ENCODE measurements at places on chromosomes 4 and X.

DNA sequence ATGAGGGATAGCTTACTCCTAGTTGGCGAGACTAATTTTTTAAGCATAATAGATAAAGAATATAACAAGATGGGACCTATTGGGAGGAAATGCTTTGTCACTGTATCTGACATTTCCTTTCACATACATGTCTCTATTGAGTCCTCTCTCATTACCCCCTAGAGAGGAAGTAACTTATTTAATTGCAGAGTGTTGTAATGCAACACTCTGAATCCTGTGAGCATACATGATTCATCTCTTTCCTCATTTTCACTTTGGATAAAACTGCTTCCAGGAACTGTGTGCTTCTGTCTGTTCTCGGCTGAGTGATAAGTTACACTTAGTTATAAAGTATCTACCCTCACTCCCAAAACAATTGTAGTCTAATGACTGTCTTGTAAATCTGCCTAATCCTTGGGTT lies 266.1 kb upstream of the ANXA10 start:
- DNase-seq = no peak

GRCh38 chr4:190014771-190015537 lies 12.1 kb downstream of the FRG2 start:
- DNase-seq = peak; percentile 27

GRCh38 chrX:24392709-24393108 lies 32.3 kb downstream of the SUPT20HL1 start:
- DNase-seq = peak; percentile 4

DNA sequence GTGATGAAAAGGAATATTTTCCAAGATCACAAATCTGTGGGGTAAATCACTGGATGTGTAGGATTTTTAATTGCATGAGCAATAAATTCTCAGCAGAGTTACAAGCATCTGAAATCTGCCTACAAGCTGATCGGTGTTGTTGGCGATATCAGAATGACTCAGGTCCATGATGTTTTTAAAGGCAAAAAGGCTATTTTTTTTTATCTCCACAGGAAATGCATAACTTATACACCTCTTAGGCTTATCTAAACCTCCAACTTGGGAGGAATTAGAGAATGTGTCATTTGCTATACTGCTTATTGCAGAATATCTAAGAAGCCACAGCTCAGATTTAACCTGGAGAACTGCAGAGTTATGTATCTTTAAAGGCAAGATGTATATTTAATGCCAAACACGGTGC lies 61.6 kb downstream of the KIT start:
- peak; percentile 42 for DNase-seq

GRCh38 chr4:155629956-155630355 lies 36.7 kb upstream of the GUCY1A1 start:
- DNase-seq = peak; percentile 74

GRCh38 chr4:87118421-87118820 lies 102.0 kb downstream of the KLHL8 start:
- no peak for DNase-seq

DNA sequence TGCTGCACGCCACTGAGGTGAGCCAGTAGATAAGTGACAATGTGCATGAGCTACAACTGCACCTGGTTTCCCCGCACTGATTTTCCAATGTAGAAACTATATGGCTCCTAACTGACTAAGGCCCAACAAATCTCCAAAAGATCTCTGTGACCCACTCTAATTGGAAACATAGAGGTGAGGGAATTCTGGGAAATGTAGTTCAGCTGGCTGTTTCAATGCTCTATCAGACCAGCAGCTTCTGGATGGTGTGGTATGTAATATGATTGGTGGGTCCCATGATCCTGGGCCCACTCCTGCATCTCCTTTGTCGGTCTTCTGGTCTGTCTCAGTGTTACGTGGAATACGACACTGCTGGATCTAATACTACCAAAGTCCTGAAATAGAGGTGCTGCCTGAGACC lies 18.6 kb downstream of the CCDC160 start:
- no peak for DNase-seq

GRCh38 chrX:43349363-43349762 lies 306.7 kb upstream of the MAOA start:
- DNase-seq = peak; percentile 24

GRCh38 chrX:148661035-148661434 lies 160.6 kb downstream of the AFF2 start:
- no peak for DNase-seq

GRCh38 chrX:119648421-119648775 lies 42.2 kb upstream of the NKRF start:
- DNase-seq = peak; percentile 40

GRCh38 chrX:133987188-133987587 lies 1.8 kb upstream of the GPC3 start:
- no peak for DNase-seq

DNA sequence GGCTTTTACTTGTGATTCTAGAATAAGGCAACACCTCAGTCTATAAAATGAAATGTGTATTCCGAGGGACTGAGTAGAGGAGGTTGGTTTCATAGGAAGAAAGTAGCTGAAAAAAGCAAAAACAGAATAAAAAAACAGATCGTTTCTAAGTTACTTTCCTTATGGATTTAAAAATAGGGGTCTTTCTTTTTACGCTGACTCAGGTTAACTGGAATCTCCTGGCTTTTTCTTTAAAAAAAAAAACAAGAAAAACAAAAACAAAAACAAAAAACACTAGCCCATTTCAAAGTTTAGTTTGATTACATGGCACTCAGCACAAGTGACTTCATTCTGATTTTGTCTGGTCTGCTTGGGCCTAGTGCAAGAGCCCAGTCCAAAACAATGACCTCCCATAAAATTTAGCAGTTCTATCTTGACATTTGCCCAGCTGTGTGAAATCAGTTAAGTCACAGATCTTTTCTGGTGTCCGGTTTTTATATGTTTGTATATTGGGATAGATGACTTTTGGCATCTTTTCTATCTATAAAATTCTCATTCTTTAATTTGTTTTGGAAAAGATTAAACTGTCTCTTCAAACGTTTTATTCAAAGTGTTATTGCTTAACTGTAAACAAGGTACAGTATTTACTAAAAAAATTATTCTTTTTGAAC lies 222.7 kb upstream of the HTR2C start:
- DNase-seq = no peak

DNA sequence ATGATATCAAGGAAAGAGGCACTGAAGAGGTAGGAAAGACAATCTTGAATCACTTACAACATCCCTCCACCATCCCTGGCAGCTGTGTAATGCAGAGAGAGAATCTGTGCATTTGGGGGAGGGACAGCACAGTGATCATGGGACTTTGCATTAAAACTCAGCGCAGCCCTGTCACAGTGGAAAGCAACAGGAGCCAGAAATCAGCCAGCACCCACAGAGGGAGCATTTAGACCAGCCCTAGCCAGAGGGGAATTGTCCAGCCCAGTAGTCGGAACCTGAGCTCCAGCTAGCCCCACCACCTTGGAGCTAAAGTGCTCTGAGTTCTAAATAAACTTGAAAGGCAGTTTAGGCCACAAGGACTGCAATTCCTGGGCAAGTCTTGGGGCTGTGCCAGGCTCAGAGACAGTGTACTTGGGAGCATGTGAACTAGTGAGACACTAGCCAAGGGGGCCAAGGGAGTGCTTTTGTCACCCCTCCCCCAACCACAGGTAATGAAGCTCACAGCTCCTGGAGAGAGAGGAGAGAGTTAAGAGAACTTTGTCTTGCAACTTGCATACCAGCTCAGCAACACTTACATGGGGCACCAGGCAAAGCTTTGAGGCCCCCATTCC lies 83.9 kb upstream of the FAM241A start:
- no peak for DNase-seq

GRCh38 chr4:143360838-143361625 lies 24.4 kb downstream of the GAB1 start:
- peak; percentile 57 for DNase-seq

DNA sequence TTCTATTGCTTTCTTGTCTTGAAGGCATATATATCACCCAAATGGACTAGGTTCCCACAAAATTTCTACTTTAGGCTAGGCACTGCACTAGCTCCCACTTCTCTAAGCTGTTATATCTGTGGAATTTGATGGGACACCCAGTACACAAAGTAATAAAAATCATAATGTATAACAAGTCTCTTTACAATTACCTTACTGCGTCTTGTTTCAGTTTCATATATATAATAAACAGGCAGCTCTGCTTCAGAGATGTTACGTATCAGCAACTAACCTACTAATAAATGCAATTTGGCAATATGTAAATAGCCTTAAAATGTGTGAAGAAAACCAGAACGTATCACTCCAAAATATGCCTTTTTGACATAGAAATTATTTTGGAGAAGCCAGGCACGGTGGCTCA lies 42.0 kb upstream of the UGDH start:
- DNase-seq = no peak

GRCh38 chr4:143489106-143489505 lies 24.4 kb upstream of the SMARCA5 start:
- DNase-seq = peak; percentile 27

DNA sequence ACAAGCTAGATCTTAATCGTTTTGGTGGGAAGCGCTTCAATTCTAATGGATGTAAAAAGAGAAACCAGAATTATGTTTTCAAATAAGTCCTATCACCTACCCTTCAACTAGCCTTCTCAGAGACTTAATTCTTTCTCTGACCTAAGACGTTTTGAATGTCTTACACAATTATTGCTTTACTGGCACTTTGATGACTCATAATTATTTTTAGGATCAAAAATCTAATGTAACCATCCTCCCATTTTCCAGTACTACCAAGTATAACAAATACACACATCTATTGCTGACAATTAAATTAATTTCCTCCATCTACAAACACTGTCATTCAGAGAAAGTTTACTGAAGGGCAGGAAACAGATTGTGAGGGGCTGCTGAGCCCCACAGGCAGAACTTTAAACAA lies 108.6 kb downstream of the PPP3CA start:
- peak; percentile 62 for DNase-seq

- no peak for DNase-seq
Measured at GRCh38 chrX:16120431-16120830, 2.9 kb upstream of the GRPR start.

GRCh38 chr4:165070560-165070959 lies 16.9 kb downstream of the TRIM75 start:
- no peak for DNase-seq

- DNase-seq = no peak
Measured at GRCh38 chrX:23790155-23790497, 7.2 kb downstream of the SAT1 start.

DNA sequence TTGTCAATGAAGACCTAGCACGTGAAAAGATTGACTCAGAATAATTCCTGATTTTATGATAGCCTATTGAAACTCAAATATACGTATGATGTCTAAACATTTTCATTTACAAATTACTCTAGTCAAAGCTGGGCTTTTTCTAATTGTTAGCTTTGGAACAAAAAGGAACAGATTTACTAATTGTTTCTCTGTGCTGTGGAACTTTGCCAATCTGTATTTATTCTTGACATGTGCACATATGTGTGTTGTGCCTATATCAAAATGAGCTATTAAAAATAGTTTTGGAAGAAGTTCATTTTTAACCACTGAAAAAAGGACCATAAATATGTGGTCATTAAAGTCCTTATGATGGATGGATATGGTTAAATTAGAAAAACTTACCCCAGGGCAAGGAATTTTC lies 85.4 kb upstream of the PACRGL start:
- peak; percentile 49 for DNase-seq

GRCh38 chrX:37786624-37787422 lies 7.0 kb downstream of the CYBB start:
- DNase-seq = no peak

DNA sequence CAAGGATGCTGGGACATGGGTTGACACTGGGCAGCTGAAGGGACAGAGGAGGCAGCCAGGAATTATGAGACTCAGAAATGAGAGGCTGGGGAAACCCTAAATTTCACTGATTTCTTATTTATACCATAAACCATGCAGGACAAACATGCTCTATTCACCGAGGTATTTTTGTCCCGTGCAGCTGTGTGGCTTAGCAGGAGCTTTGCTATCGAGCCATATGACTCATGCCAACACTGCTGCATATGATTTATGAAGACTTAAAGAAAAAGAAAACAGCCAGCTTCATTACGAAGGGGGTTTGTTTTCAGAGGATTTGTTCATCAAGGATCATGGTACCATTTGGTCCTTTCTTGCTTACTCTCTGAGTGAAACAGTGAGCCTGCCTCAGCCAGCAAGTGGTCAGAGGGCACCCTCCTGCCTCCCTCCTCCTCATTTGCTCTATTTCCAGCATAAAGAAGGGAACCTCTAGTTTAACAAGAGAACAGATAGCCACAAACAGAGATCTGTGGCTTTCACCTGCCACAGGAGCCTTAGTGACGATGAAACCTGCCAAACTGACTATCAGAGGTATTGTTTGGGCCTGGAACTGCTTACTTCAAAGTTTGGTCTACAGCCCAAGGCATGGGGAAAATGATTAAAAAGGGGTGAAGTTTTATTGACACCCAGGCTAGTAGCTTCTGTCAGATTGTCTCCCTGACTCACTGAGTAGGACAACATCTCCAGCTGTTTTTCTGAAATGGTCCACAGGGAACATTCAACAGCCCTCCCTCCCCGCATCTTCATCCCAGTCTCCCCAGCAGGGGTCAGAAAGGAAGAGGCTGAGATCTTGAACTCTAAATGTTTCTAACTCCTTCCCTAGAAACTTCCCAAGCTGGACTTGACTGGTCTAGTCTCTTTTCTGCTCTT lies 80.1 kb upstream of the MAML3 start:
- DNase-seq = peak; percentile 72

GRCh38 chr4:172155838-172156345 lies 342.7 kb downstream of the GALNTL6 start:
- no peak for DNase-seq

DNA sequence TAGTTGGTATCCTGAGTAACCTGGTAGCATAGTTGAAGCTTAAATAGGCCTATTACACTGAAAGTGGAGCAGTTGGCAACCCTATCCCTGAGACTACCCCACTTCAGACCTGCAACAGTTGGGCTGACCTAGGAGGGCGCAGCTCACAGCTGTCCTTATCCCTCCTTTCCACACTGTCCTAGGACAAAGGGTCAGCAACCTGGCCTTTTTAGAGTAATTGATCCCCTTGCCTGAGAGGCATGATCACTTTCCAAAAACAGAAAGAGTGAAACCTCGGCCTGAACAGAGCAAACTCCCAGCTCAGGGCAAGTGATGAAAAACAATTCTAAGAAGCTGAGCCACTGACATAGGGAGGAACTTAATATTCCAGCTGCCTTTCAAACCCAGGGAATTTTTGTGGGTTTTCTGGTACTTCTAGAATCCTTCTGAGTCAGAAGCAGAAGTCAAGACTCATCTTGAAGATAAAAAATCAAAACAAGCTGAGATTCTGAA lies 94.9 kb upstream of the MYOZ2 start:
- peak; percentile 95 for DNase-seq

Measured in EH (cell line).